ENCODE measurements at places on chromosomes 2 and 18.

DNA sequence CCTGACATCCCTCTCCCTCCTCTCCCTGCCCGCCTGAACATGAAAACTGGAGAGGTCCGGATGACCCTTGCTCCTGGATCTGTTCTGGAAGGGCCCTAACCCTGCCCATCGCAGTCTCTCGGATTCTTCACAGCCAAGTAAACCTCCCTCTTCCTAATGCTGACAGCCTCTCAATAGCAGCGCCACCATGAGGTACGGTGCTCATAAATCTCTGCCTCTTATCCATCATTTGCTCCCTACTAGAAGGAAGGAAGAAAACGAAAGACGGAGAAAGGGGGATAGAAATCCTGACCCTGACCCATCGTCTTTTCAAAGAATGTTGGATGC is 257.9 kb downstream of the BCL11A start:
- no peak for DNase-seq

- DNase-seq, result no peak
Measured at GRCh38 chr18:57649556-57650500, 28.2 kb upstream of the NARS1 start.

GRCh38 chr2:163466331-163467250 is 269.2 kb downstream of the FIGN start:
- DNase-seq, result no peak

DNA sequence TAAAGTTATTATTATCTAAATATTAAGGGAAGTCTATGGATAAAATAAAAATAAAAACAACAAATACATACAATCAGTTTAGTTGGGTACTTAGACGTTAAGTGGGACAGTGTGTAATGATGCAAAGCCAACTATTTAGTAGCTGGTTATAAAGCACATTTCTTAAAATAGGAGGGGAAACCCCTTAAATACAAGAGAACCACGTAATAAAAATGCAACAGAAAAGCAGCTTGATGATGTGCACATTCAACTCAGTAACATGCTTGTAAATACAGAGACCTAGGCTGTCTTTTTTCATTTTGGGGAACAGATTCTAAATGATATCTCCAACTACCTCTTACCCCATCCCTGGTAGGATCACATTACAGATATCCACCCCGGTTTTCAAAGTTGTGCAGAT is 134.3 kb upstream of the AQP4 start:
- DNase-seq, result no peak

DNA sequence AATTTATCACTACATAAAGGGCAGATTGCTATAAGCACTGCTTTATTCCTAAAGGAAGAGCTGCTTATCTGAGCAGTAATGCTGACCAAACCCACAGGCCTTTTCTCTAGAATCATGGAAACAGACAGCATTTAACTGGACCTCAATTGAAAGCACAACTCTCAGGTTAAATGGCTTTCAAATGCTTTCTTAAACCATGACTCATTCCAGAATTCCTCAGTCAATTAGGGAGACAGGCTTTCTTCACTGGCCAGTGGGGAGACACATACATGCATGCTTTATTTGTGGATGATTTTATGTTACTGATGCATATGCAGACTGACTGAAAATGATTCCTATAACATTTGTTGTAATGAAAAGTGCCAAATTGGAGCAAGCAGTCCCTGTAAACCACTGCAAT is 114.6 kb downstream of the ACVR1 start:
- no peak for DNase-seq

GRCh38 chr2:64666810-64667438 is 13.2 kb upstream of the SERTAD2 start:
- DNase-seq, result peak; percentile 63

DNA sequence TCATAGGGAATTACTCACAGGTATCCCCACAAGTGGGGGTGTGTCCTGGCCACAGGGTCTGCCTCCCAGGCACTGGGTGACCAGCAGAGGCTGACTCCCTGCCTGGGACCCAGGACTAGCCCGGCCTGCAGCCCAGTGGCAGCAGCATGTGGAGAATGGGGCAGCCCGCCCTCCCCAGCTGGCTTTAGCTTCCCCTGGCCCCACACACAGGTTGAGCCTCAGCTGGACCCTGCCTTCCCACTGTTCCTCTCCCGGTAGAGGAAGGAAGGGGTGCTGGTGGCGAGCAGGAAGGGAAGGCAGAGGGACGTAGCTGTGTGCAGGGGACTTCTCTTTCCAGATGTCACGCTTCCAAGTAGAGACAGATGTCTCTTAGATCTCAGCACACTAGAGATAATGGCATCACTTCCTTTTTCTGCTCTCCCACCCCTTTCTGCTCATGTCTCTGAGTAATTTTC is 51.4 kb downstream of the EMILIN2 start:
- no peak for DNase-seq

DNA sequence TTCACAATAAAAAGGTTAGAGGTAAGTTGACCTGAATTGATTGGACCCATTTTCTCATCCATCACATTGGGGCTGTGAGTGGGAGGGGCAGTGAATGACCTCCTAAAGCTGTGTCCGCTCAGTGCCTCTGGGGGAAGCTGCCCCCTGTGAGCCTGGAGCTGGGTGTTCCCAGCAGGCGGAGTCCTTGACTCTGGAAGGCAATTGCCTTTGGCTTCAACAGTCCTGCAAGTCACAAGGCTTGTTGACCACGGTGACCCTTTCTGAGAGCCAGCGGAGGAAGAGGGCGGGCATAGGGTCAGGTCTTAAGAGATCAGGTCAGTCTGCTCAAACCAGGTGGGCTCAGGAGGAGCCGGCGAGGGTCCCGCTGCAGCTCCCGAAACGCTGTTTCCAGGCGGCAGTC is 1.1 kb upstream of the CIDEA start:
- DNase-seq, result no peak

DNA sequence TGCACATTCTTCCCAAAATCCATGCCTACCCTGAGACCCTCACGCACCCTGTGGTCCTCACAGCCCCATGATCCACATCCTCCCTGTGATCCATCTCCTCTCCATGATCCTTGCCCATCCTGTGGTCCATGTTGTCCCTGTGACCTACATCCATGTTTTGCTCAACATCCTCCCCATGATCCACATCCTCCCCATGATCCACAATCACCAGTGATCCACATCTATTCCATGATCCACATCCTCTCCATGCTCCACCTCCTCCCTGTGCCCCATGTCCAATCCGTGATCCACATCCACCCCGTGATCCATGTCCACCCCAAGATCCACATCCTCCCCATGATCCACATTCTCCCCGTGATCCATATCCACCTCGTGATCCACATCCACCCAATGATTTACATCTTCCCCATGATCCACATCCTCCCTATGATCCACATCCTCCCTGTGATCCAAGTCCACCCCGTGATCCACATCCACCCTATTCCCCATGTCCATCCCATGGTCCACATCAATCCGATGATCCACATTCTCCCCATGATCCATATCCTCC is 281.2 kb downstream of the MYCN start:
- DNase-seq, result no peak

DNA sequence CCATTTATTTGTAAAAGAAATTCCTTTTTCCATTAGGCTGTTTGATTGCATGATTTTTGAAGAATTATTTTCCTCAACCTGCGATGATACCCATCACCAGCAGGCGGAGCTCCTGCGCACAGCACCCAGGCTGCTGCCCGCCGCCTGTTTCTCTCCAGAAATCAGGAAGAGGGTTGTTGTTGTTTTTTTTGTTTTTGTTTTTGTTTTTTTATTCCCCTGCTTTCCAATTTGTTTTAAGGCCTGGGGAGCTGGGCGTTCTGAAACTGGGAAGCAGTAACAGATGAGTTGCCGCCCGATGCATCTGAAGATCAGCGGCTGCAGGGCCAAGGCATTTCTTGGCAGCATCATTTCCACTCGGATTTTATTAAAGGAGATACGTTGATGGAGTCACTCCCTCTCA is 132.1 kb downstream of the MBP start:
- DNase-seq, result peak; percentile 52

- no peak for DNase-seq
Measured at GRCh38 chr2:163751696-163752095, 15.9 kb upstream of the FIGN start.

- DNase-seq, result no peak
Measured at GRCh38 chr2:86608832-86609410, 14.7 kb downstream of the RNF103 start.

- no peak for DNase-seq
Measured at GRCh38 chr2:97723156-97724072, 10.0 kb downstream of the ZAP70 start.

- no peak for DNase-seq
Measured at GRCh38 chr2:118848381-118849225, 1.2 kb upstream of the EN1 start.

GRCh38 chr2:218407717-218408116 is 8.0 kb downstream of the CTDSP1 start:
- DNase-seq, result no peak

GRCh38 chr2:113212245-113213060 is 38.7 kb downstream of the PSD4 start:
- DNase-seq, result no peak

GRCh38 chr18:34544930-34545329 is 165.2 kb upstream of the DTNA start:
- DNase-seq, result no peak

DNA sequence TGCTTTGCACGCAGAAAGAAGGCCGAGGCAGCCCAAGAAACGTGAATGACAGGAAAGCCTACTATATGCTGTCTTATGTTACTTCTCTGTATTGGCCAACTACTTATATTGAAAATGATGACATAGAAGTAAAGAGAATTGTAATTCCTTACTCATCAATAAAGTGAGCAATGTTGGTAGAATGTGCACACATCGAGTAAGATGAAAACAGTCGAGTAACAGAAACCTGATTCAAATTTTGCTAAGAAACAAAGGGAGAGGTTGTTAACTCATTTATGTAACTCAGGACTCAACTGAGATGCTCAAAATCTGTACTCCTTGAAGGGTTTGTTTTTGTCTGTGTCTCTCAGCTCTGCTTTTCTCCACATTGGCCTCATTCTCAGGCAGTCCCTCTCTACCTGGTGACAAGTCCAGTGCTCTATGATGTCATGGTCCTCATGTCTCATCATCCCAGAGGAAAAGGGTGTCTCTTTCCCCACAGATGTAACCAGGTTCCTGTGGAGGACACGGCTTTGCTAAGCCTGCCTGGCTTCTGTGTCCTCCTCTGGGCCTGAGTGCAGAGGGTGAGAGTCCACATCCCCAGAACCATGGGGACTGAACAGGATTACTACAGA is 30.3 kb upstream of the CCDC93 start:
- no peak for DNase-seq

DNA sequence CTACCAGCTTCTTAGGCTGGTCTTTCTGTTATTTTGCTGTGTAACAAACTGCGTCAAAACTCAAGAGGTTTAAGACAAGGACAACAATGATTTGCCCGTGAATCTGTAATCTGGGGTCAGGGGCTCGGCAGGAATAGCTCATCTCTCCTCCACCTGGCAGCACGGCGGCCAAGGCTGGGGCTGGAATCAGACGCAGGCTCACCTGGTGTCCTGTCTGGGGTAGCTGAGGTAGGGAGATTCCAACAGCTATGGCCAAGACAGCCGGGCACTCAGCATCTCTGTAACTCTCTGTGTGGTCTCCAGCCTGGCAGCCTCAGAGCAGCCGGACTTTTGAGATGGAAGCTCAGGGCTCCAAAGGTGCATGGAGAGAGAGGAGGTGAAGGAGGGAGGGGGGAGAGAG is 42.3 kb downstream of the DNER start:
- no peak for DNase-seq

DNA sequence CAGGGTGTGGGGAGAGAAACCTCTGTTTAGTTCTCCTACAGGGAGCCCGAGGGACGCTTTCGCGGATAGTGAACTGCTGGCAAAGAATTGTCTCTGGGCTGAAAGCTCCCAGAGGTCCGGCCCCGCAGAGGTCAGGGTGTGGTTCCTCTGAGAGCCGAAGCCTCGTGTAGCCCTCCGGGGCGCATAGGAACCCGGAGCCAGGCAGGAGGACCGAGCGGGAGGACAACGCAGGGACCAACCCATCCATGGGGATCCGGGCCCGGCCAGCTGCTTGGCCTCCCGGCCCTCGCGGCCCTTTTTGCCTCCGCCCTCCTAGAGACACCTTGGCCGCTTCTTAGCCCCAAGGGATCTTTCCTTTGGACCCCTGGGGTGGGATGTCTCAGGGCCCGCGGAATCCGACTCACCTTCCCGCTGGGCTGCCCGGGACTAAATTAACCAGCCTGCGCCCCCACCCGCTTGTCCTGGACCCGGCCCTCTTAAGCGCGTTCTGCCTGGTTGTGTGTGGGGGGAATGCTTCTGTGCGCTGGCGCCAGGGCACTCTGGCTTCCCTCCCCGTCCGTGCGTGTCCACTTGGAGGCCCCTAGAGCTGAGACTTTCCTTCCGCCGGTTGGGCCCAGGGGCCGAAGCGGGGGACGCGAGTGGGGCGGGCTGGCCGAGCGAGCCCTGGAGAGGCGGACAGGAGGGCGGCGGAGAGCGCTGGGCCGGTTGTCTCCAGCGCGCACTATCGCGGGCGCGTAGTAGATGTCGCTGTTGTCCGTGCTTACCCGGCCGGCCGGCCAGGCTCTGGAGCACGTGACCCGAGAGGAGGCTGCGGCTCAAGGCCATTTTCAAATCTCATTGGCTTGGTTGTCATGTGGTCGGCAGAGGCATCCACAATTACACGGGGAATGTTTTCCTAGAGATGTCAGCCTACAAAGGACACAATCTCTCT is at the start of gene HOXD10:
Gene HOXD10, plus strand, starts transcription at position 896 of the 931 bp plus-strand sequence. CDS start 56 bp downstream, outside the sequence.
- no peak for DNase-seq

DNA sequence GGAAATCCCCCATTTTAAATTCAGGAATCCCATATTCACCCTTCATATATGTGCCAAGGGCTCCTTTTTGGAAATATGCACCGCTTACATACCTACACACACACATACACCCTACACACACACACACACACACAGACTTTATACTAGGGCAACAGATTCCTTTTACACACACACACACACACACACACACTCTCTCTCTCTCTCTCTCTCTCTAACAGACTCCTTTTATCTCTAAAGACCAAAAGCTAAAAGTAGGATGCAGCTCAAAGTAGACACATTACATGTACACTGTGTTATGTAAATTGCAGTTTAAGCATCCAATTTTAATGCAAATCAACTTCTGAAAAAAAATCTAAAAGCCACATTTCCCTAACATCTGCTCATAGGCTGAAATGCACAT is 130.9 kb upstream of the CAPN13 start:
- DNase-seq, result no peak

DNA sequence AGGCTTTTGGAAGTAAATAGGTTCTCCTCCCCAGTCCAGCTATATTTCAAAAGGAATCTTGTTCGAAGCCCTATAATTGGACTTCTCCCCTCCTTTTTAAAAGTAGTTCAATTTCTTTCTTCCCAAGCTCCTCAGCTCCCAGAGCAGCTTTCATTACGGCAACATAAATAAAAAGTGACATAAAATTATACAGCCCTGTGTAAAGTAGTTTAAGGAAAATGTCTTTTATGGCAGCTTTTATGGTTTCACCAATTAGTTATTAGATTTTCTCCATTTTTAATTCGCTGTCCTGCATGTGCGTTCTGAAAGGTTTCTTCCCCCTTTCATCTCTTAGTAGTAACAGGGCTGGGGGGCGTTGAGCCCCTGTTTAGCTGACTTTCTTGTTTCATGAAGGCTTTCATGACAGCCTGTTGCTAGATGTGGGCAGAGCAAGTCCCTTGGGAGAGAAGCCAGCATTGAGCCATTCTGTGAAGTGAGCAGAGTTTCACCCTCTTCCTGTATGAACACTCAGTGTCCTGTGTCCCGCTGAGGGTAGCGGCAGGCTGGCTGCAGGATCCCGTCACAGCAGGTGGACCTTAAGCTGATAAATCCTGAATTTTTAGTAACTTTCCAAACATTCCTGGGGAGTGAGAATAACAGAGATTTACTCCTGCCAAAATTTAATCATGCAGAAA is 229.7 kb upstream of the SPRED2 start:
- DNase-seq, result no peak
